ENCODE measurements at places on chromosomes 6 and 20.

GRCh38 chr6:140909156-140909555, 1223.6 kb upstream of the GJE1 start:
- H3K4me1 ChIP-seq, result no peaks in the 10 kb centered on the region
- H3K27me3 ChIP-seq, result no peaks in the 10 kb centered on the region
- no peak overlapping the region for H3K27ac ChIP-seq
- DNase-seq, result no peak
- no peaks in the 10 kb centered on the region for H3K36me3 ChIP-seq

GRCh38 chr20:1456300-1456699, 10.3 kb downstream of the NSFL1C start:
- no peaks in the 10 kb centered on the region for H3K4me1 ChIP-seq
- no peak overlapping the region for H3K27ac ChIP-seq
- no peak for DNase-seq
- H3K4me3 ChIP-seq, result no peak overlapping the region
- peaks cover 75% of the 10 kb centered on the region for H3K36me3 ChIP-seq
- no peaks in the 10 kb centered on the region for H3K27me3 ChIP-seq

- peaks cover 5% of the 10 kb centered on the region for H3K4me1 ChIP-seq
- no peaks in the 10 kb centered on the region for H3K36me3 ChIP-seq
- peaks cover 26% of the 10 kb centered on the region for H3K27me3 ChIP-seq
- no peak for DNase-seq
Measured at GRCh38 chr20:45924391-45925261, 9.9 kb upstream of the PCIF1 start.

DNA sequence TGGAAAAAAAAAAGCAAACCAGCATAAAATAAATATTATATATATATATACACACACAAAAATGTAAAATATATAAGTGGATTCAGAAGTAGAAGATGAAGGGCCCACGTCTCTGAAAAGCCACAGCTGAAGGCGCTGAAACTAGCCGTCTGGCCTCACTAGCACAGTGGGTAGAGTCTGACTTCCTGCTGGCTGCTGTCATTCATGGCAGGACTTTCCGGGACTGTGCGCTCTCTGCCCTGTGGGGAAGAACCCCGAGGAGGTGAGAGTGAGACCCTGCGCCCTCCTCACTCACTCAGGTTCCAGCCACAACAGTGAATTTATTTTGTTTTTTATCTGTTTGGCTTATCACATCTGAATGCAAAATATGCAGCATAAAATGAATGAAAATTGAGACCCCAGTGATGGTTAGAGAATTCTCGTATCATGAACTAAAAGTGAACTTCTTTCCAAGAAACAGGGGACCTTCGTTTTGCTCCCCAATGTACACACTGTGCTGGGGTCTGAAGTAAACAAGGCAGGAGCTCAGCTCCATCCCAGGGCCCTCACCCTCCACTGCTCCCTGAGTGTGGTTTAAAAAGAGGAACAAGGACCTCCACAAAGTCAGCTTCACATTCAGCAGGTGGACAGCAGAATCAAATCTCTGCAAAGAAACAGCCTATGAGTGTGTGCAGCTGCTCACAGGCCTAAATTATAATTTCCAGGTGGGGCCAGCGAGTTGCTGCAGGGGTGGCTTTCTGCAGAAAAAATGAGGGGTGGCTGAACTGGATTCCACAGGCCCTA, 1.3 kb upstream of the RAMACL start:
- no peaks in the 10 kb centered on the region for H3K27me3 ChIP-seq
- no peak for DNase-seq
- H3K4me1 ChIP-seq, result peaks cover 14% of the 10 kb centered on the region
- H3K27ac ChIP-seq, result no peak overlapping the region

DNA sequence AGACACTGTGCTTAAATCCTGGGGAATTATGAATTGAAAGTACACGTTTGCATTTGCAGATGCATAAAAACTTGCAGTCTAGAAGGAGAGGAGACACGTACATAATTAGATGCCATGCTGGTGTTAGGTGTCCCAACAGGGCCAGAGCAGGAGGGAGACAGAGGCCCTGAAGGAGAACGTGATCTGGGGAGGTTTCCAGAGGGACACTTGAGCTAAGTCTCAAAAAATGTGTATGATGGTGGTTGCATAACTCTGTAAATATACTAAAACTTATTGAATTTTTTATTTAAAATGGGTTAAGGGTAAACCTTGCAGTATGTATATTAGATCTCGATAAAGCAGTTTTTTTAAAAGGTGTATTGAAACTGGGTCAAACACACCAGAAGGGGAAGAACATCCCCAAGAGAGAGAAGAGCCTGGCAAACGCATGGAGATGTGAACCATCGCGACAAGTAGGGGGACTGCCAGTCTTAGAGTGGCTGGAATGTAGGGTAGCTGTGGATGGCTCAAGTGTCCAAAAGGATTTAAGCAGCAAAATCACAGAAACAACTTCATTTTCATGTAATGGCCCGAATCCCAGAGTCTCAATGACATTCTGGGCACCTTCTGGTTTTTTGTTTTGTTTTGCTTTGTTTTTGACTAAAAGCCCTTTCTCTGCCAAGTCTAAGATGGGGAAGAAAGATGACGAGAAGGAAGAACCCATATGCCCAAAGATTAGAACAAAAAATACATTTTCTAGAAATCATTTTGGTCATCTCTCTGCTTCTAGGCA, 15.3 kb downstream of the TRAF3IP2 start:
- H3K27me3 ChIP-seq, result no peaks in the 10 kb centered on the region
- H3K36me3 ChIP-seq, result peaks cover 37% of the 10 kb centered on the region
- no peak overlapping the region for H3K4me3 ChIP-seq
- peaks cover 25% of the 10 kb centered on the region for H3K4me1 ChIP-seq
- DNase-seq, result no peak
- H3K27ac ChIP-seq, result no peak overlapping the region

GRCh38 chr6:79048611-79049010, 29.4 kb downstream of the PHIP start:
- peaks cover 9% of the 10 kb centered on the region for H3K4me1 ChIP-seq
- no peak overlapping the region for H3K4me3 ChIP-seq
- no peak for DNase-seq
- no peak overlapping the region for H3K27ac ChIP-seq
- peaks cover 70% of the 10 kb centered on the region for H3K36me3 ChIP-seq
- no peaks in the 10 kb centered on the region for H3K27me3 ChIP-seq

DNA sequence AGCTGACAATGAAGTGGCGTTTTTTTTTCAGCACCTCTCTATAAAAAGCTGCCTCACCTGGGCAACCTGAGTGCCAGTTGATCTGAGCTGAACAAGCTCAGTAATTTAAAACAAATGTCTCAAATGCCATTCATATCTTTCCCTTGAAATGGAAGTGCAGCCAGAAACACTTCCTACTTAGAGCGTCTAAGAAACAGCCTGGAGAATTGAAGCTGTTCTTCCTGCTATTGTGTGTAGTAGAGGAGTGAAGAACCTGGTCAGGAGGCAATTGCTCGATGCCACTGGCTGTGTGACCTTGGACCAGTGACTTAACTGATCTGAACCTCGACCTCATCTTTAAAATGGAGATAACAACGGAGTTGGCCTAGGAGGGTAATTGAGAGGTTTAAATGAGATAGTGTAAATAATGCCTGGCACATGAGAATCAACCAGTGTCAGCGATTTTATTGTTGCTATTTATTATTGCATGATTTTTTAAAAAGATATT, 95.4 kb upstream of the FOXQ1 start:
- no peaks in the 10 kb centered on the region for H3K36me3 ChIP-seq
- H3K27ac ChIP-seq, result no peak overlapping the region
- no peaks in the 10 kb centered on the region for H3K4me1 ChIP-seq
- no peak for DNase-seq

DNA sequence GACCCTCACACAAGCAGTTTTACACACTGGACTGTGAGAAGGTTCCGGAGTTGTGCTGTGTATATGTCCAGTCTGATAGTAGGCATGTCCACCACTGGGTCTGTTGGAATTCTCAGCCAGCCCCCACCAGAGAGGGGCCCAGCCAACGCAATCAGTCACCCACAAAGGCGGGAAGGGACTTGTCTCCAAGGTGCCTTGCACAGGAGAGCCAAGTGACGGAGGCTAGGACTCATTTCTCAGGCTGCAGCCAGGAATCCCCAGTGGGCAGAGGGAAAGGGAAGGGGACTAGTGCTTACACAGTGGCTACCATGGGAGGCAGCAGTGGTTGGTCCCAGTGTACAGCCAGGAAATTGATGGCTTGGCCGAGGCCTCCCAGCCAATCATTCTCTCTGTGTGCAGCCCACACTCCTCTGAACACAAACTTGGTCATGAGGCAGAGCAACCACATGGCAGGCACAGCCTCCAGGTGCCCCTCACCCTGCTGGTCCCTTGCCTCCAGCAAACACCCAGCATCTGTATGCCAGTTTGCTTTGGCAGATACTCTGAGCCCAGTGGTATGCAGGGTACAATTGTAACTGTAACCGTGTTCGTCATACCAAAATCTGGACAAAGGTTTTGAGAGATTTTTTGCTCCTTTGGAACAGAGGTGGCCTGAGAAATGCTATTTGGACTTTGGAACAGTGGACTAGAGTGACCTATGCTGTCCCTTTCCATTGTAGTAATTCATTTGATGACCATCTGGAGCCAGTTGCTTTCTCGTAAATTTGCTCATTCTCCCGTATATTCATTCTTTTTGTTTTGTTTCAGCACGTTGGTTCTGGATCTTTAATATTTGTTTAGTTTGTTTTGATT, 72.9 kb upstream of the MYL9 start:
- DNase-seq, result no peak
- H3K36me3 ChIP-seq, result peaks cover 4% of the 10 kb centered on the region
- H3K4me1 ChIP-seq, result peaks cover 68% of the 10 kb centered on the region
- H3K4me3 ChIP-seq, result no peak overlapping the region
- no peaks in the 10 kb centered on the region for H3K27me3 ChIP-seq

DNA sequence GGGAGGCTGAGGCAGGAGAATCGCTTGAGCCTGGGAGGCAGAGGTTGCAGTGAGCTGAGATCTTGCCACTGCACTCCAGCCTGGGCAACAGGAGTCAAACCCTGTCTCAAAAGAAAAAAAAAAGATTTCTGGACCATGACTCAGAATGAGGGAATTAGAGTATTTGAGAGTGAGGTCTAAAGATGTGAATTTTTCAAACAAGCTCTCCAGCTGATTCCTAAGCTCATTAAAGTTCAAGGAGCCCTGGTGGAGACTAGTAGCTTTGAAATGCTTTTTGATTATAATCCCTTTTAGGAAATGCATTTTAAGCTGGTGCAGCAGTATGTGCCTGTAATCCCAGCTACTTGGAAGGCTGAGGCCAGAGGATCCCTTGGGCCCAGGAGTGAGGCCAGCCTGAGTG, 21.8 kb upstream of the SRF start:
- no peak overlapping the region for H3K27ac ChIP-seq
- DNase-seq, result no peak
- H3K4me3 ChIP-seq, result no peak overlapping the region
- peaks cover 4% of the 10 kb centered on the region for H3K4me1 ChIP-seq
- no peaks in the 10 kb centered on the region for H3K36me3 ChIP-seq

DNA sequence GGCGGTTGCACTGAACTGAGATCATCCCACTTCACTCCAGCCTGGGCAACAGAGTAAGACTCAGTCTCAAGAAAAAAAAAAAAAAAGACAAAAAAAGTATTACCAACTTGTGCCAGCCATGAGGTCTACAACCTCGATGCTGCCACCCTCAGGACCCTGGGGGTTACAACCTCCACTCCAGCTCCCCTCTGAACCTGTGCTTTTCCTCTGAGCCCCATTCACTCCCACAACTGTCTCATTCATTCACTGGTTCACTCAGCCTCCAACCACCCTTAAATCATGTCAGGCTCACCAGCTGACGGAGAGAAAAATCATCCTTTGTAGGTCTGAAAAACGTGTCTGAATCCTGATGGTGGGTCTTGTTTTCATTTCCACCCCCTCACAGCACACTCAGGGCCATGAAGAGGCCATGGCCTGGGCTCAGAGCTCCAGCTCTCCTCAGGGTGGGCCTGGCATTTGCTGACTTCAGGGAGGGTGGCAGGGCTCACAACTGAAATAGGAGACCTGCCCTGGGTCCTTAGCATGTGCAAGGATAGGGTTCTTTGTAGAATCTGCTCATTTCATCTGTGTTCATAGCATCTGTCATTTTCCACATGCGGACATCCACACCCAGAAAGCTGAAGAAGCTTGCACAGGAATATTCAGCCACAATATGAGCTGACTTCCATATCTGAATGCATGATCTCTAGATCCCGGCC, 1.9 kb upstream of the ULBP1 start:
- no peak overlapping the region for H3K27ac ChIP-seq
- peaks cover 20% of the 10 kb centered on the region for H3K4me1 ChIP-seq
- peaks cover 4% of the 10 kb centered on the region for H3K36me3 ChIP-seq
- no peak for DNase-seq

DNA sequence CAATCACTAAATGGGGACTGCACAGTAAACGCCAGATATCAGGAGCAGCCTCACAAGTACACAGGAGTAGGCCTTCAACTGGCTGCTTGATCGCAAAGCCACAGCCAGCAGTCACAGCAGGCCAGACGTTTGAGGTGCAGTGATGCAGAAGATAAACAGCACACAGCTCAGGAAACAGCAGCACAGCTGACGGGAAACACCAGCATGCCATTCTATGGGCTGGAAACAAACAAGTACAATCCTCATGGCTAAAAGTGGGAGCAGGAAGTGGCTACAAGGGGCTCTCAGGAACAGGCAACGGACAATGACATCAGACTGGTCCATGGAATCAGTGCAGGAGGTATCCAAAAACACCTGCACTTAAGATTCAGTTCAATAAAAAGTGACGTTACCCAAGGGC, 111.0 kb downstream of the DTNBP1 start:
- no peaks in the 10 kb centered on the region for H3K27me3 ChIP-seq
- H3K27ac ChIP-seq, result no peak overlapping the region
- no peaks in the 10 kb centered on the region for H3K36me3 ChIP-seq
- H3K4me3 ChIP-seq, result no peak overlapping the region

- no peak for DNase-seq
- peaks cover 40% of the 10 kb centered on the region for H3K27me3 ChIP-seq
- H3K4me3 ChIP-seq, result no peak overlapping the region
- H3K27ac ChIP-seq, result no peak overlapping the region
- no peaks in the 10 kb centered on the region for H3K4me1 ChIP-seq
Measured at GRCh38 chr20:62487561-62488354, 12.0 kb upstream of the GATA5 start.

DNA sequence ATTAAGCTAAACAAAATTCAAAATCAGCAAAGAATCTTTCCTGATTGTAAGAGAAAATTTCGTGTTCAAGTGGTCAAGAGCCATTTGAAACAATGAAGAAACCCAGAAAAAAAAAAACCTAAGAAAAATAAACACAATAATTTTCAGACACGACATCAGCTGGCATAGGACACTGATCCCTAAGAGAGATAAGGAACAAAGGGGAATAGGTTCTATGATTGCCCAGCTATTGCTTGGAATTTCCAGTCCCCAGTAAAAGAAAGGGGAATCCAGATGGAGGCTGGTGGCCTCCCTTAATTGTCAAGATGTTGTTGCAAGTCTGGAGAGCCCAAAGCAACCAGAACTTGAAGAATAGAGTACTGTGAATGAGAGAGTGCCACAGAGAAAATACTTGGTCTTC, 48.5 kb downstream of the COL12A1 start:
- H3K4me3 ChIP-seq, result no peak overlapping the region
- no peaks in the 10 kb centered on the region for H3K36me3 ChIP-seq
- H3K27ac ChIP-seq, result no peak overlapping the region
- H3K4me1 ChIP-seq, result no peaks in the 10 kb centered on the region
- DNase-seq, result no peak
